ENCODE measurements at places on chromosomes 1 and 21.
A peak's percentile ranks its signal among the peaks of the same experiment; 100 is the strongest.

GRCh38 chr1:46527474-46528296 is 23.8 kb downstream of the KNCN start:
- peak; percentile 44 for DNase-seq

- DNase-seq: no peak
Observed at GRCh38 chr1:226985239-226985838, 45.2 kb downstream of the COQ8A start.

GRCh38 chr21:39604951-39605350 is 7.8 kb upstream of the B3GALT5 start:
- no peak for DNase-seq

DNA sequence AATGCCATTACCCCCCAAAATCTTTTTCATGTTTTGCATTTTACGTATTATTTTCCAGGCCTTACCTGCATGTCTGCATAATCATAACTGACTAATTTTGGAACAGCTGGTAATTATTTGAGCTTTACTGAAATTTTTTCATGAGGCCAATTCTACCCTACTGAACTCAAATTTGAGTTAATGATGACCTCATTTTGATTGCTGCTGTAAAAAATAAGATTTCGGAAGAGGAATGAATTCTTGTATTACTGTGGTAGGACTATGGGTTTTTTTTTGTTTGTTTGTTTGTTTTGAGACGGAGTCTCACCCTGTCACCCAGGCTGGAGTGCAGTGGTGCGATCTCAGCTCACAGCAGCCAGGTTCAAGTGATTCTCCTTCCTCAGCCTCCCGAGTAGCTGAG is 2.6 kb upstream of the METTL18 start:
- DNase-seq: no peak

DNA sequence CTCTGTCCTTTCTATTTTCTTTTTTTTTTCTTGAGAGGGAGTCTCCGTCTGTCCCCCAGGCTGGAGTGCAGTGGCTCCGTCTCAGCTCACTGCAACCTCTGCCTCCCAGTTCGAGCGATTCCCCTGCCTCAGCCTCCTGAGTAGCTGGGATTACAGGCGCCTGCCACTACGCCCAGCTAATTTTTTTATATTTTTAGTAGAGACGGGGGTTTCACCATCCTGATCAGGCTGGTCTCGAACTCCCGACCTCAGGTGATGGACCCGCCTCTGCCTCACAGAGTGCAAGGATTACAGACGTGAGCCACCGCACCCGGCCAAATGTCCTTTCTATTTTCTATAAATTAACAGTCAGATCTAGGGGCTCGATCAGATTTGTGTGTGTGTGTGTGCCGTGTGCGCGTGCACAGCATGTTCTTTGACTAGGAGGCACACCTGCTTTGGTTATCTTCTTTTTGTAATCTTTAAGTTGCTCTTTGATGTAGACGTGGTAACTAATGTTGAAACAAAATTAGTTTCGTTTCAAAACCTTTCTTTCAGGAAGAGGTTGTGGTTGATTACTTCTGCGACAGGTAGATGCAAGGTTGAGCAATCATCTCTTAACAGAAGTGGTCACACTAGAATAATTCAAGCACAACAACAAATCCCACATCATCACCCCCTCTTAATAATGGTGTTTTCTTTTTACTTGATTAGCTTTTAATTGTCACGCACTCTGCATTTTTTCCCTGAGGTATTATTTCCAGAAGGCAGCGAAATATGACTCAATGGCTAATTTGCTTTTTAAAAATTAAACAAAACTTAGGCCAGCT is 779 bp upstream of the DEGS1 start:
- DNase-seq: no peak

DNA sequence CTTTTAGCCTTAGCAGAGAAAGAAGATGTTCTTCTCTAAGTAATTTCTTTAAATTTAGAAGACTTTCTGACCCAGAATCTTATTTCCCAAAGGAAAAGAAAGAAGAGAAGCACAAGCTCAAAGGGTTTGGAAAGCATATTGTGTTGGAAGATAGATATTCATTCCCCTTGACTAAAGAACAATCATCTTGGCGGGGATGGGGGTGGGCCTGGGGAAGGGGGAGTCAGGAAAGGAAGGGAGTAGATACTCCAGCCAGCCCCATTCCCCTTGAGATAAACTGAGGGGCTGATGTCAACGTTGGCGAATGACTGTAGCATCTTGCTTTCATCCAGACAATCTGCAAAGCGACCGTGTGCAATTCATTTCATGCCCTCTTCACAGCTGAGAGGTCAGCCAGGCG is 66.5 kb upstream of the SIPA1L2 start:
- no peak for DNase-seq

- no peak for DNase-seq
Observed at GRCh38 chr1:157384258-157384657, 168.1 kb downstream of the FCRL5 start.
